MG63 (cell line): ENCODE measurements at places on chromosomes 6 and 20.
A peak's percentile ranks its signal among the peaks of the same experiment; 100 is the strongest.

- no peak for DNase-seq
These were observed 9.4 kb upstream of the TMEM14A start for GRCh38 chr6:52661551-52661950.

DNA sequence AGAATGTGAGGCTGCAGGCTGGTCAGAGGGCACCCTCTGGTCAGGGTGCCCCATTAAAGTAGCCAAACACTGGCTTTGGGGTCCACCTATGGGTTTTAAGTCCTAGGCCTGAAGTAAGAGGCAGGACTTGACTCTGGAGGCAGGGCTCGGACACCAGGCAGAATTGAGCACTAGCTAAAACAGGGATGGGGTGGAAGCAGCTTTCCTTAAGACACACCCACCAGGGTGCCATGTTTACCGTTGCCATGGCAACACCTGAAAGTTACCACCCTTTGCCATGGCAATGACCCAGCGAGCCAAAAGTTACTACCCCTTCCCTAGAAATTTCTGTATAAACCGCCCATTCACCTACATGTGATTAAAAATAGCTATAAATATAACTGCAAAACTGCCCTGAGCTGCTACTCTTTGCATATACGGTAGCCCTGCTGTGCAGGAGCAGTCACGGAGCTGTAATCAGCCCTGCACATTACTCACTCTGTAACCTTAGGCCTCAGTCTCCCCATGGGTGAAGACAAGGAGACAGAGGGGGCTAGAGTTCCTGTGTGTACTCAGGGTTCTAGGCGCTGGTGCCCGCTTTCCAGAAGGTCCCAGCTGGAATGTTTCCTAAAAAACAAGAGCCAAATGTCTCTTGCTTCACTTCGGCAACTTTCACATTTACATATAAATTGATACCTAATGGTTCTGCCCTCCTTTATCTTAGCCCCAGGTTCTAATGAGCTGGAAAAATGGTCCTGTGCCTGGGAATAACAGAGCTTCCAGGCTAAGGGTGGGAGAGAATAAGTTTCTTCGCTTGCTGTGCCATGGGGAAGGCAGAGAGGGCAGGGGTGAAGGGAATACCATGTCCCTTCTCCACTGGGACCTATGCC lies 27.2 kb upstream of the SRSF6 start:
- DNase-seq: no peak

- DNase-seq: no peak
These were observed 26.2 kb downstream of the CDYL start for GRCh38 chr6:4802312-4802935.

GRCh38 chr20:33790566-33790965 lies 20.6 kb upstream of the CHMP4B start:
- no peak for DNase-seq

DNA sequence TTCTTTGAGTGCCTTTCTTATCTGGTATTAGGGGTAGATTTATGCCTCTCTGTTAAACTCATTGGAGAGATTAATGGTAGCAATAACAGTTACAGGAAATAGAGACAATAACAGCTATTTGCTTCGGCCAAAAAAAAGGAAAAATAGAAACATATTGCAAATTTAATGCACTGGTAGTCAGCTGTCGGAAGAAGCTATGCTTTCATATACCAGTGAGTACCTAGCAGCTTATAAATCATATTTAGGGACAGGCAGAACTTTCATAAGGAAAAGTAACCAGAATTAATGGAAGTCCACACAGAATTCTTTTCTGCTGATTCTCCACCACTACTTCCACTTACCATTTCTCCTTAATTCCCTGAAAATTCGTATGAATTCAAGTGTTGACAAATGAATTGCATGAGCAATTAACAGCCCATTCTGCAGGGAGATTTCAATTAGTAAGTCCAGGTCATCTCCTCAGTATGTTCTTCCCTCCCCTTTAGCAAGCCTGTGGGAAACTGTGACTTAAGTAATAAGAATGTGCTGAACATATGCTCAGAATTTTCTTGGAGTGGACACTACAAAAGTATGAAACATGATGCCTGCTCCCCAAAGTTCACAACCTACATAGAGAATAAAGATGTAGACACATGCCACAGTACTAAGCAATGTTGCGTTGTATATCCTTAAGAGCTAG lies 196.7 kb upstream of the KCNQ5 start:
- DNase-seq: no peak

DNA sequence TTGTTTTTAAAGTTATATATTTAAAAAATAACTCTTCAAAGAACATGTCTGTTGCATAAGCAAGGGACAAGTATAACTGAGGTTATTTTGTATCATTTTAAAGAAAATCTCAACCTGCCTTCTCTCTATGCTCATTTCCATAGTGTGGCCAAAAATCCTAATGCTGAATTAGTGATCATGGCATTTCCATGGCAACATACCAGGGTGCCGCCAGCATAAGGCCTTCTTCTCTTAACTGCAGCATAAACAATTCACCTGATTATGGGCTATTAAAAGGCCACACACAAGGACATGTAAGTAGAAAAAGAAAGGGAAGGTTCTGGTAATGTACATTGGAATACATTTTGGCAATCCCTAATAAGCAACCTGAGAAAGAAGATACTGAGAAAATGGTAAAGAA lies 95.1 kb upstream of the RNF217 start:
- no peak for DNase-seq

DNA sequence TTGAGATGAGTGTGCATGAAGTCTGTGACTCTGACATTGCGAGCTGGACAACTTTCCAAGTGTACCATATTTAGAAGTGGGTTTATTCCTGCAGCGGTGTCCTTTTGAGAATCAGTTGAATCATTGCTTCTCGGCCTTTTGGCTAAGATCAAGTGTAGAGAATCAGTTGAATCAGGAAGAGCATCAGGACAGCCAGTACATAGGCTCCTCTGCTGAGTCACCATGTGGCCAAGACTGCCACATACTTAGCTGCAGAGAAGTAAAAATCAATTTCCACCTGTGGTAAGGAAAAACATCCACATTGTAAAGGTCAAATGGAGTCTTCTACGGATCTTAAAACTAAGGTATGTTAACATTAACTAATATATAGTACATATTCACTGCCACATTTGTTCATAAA lies 428.4 kb upstream of the MARCKS start:
- DNase-seq: no peak

DNA sequence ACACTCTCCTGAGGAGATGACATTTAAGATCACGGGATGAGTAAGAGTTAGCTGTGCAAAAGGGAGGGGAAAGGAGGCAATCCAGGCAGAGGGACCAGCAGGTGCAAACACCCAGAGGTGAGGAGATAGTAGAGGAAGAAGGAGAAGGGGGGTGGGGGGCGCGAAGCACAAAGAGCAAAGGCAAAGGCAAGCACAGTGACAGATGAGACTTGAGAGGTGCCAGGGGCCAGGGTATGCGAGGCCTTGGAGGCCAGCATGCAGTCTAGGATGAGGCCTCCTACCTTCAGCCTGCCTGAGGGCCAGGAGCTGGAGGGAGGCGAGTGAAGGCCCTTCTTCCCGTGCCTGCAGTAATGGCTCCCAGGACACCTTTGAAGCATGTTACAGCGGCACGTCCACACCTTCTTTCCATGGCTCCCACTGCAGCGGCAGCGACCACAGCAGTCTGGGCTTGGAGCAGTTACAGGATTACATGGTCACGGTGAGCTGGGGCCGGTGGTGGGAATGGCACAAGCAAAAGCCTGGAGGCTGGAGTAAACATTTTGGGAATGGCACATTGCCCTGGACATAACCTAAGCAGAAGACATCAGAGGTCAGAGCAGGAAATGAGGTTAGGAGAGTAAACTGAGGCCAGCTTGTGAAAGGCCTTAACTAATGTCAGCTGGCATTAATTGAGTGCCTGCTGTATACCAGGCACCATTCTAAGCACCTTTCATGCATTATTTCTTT lies 18.6 kb downstream of the CCM2L start:
- no peak for DNase-seq

GRCh38 chr20:23923311-23923710 lies 43.8 kb upstream of the CST5 start:
- DNase-seq: no peak

DNA sequence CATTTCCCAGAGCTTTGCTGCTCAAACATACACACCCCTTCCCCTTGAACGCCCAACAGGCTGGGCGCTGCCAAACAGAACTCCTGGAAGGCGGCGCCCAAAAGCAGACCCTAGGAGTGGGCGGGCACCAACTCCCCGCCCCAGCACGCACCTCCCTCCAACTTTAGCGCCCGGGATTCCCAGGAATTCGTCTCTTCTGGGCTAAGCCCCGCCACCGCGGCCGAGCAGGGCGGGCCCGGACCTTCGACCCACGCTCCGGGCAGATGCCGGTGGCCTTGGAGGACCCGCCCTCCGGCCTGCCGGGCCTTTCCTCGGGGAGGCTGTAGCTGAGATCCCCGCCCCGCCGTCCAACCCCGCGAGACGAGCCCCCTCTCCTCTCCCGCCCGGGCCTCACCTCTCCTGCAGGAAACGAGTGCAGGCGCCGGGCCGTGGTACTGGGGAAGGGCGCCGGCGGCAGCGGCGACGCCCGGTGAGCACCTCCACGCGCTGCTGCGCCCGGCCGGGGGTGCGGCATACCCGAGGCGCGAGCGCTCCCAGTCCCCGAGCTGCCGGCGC lies 659 bp downstream of the MCUR1 start:
- DNase-seq: peak; percentile 89

DNA sequence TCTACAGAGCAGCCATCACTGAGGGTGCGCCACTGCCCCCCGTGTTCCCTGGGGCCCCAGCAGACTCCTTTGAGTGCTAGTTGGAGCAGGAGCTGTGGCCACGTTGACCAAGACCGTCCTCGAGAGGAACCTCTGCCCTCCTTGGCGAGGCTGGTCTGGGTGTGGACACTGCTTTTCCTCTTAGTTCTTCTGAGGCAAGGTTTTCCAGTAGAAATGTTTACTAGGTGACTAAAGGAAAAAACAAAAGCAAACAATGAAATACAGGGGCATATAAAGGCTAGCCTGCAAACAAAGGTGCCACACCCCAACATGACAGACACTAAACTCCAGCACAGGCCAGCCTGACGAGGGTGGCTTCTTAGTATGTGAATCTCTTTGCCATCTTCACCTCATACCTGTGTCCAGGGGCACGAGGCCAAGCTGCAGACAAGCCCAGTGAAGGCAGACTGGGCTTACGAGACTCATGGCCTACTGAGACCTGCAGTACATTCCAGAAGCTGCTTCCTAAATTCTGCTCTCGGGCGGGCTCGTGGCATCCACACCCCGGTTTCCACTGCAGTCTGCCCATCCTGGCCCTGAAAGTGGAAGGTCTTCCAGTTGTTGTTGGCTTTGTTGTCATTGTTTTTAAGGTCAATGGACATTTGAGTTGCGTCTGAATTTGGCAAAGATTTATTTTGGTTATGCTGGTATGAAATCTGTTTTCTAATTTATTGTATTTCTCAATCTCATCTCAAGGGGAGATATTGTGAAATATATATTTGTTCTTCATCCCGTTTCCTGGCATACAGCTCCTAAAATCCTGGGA lies 39.2 kb downstream of the FAM50B start:
- DNase-seq: no peak

DNA sequence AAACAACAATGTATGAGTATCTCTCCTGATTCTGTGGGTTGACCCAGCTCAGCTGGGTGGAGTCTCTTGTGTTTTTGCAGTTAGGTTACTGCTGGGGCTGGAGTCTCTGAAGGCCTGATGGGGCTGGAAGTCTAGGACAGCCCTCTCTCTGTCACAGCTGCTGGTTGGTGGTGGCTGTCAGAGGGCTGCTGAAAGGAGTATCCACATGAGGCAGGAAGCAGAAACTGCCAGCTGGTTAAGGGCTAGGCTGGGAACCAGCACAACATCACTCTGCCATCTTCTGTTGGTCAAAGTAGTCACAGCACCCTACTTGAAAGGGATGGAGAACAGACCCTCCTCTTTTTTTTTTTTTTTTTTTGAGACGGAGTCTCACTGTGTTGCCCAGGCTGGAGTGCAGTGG lies 10.0 kb upstream of the PACSIN1 start:
- no peak for DNase-seq

- DNase-seq: peak; percentile 90
These were observed 61.7 kb downstream of the PYGB start for GRCh38 chr20:25309395-25310267.

GRCh38 chr20:5890773-5891441 lies 59.4 kb downstream of the TRMT6 start:
- no peak for DNase-seq

DNA sequence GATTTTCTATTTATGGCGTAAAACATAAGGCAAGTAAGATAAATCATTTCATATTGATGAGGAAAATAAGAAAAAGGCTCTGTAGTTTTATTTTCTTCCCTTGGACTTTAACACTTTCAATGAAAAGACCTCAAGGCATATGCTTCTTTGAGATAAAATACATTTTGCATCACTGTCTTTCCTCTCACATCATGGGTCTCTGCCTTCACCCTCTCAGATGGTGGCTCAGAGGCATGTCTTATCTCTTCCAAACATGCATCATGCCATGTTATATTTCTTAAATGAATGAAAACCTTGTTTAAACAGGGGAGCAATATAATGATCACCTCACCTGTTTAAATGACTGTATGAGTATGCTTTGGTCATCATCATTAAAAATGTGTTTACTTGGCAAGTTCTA lies 59.3 kb downstream of the PRL start:
- no peak for DNase-seq

DNA sequence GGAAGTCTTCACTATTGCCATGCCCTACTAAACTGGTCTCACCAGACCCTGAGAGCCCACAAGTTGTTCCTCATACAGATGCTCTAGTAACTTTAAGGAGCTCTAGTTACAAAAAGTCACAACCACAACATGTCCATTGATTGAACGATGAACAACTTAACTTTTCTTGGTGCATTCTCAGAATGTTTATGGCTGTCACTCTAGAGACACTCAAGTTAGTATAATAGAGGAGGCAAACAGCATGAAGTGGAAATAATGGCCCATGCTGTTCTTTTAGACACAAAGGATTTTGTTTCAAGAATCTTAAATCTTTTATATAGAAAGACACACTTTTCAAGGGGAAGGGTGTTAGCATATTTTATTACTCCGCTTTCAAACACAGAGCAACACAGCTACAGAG lies 934.4 kb downstream of the HACE1 start:
- no peak for DNase-seq

GRCh38 chr6:44028789-44029310 lies 98.4 kb downstream of the MRPL14 start:
- peak; percentile 71 for DNase-seq
